NCI-H69 (cell line): ENCODE measurements at places on chromosomes 16 and 17.

GRCh38 chr16:17289674-17290635 is 180.8 kb downstream of the XYLT1 start:
- no peak for DNase-seq

- no peak for DNase-seq
These were observed 39.0 kb downstream of the CA4 start for GRCh38 chr17:60188759-60189158.

DNA sequence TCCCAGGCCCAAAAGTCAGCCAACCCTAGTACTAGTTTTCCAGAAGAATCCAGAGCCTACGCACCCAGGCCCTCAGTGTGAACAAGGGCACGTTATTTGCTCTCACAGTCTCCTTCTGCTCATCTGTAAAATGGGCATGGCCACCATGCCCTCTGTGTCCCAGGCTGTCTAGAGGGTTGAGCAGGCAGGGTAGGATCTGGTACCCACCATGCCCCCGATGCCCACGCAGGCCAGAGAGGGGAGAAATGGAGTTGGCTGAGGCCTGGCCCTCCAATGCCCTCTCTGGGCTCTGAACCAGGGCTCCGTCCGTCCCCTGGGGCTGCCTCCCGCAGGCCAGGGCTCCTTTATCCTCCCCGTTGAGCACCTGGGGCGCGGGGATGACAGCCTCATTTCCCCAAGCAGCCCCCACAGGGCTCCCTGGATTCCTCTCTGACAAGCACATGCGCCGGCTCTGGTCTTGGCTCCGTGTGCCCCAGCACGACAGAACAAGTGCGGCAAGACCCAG is 9.1 kb upstream of the BAHCC1 start:
- DNase-seq, result no peak

DNA sequence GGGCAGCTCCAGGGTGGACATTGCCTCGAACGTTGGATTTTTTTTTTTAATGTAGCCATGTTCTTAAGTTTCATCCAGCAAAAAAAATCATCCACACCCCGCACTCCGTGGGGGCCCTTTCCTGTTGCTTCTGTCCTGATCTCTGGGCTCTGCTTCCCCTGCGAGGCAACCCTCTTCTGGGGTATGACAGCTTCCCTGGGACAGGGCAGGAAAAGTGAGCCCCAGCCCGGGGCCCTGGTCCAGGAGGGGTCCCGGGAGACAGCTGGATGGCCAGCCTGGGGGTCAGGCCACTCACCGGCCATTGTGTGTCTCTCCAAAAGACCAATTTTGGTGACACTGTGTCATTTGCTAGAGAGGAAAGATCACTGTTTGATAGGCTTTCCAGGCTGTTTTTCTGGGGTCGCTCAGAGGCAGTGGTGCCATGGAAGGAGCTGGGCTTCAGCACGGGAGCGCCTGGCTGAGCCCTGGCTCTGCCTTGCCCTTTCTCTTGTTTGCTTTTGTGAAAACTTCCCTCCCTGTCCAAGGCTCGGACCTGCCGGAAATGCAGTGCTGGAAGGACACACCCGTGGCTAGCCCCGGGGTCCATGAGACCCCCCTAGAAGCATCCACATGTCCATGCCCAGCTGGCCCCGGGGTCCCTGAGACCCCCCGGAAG is 41.0 kb upstream of the CHMP6 start:
- no peak for DNase-seq

- DNase-seq, result no peak
These were observed 10.0 kb upstream of the ZNF689 start for GRCh38 chr16:30620169-30620568.

- peak; percentile 65 for DNase-seq
These were observed 141.2 kb downstream of the AATF start for GRCh38 chr17:37089956-37090355.

- DNase-seq, result no peak
These were observed 20.7 kb downstream of the TPSD1 start for GRCh38 chr16:1276580-1276878.

DNA sequence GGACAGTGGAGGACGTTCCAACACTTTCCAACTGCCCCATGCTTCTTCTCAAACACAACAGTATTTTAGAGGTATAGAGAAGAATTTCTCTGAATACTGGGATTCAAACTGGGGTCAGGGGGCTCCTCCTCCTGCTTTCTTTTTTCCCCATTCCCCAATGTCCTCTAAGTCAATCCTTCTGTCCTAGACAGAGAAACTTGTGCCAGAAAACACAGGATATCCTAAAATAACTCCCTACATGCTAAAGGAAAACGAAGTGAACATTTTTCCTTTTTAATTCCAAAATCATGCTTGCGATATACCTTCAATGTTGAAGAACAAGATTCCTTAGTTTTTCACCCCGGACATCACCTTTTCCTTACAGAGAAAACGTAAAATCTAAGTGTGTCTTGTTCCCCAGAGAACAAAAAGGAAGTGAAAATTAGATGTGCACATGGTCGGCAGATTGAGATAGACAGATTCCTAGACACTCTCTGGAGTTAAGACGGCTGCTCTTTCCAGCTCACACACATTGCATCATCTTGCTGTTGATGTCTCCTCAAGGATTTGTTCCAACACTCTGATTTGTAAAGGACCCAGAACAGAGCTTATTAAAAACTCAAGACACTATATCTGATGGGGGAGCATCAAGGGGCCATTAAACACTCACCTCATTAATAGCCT is 228.2 kb downstream of the GRIN2A start:
- no peak for DNase-seq

DNA sequence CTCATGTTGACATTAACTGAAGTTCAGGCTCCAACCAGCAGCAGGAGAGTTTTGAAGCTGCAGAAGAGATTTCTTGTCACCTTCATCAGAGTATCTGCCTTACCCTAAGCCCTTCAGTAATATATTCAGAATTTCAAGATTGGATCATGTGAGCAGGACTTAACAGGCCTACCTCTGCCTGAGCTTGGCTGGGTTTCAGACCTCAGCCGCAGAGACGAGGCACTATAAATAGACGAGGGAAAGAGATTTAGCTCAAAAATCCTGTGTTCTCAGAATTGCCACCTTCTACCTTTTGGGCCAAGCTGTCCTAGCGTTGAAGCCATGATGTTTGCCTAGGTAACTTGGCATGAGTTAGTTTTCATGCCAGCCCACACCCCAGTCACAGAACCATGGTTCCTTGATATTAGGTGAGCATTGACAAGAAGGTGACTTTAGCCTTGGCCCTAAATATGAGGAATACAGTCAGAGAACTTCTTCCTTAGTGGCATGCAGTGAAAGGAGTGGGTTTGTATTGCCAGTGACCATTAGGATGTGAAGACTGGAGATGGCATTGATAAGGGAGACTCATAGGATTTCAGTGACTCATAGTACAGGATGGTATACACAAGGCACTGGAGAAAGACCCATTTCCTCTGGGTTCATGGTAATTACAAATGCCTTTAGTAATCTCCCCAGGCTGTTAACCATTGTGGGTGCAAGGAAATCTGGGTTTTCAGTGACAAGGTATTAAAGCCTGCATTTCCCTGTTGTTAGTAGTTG is 224.3 kb downstream of the MSI2 start:
- DNase-seq, result no peak

GRCh38 chr16:11405331-11406176 is 60.3 kb downstream of the RMI2 start:
- DNase-seq, result peak; percentile 64

DNA sequence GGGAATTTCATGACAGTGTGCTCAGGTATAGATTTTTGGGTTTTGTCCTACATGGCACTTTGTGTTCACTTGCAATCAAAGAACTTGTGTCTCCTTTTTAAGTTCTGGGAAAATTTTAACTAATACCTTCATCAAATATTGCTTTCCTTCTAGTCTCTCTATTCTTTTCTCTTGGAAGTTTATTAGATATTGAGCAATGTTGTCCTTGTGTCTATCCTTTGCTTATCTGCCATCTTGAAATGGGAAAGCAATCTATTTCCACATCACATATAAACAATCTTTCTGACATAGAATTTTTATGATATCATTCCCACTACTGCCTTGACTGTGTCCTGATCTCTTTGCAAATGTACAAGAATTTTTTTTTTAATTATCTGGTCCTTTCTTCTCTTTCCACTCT is 4.4 kb upstream of the ABCA9 start:
- DNase-seq, result no peak

- no peak for DNase-seq
These were observed 470 bp downstream of the TRPV3 start for GRCh38 chr17:3556916-3557767.

GRCh38 chr17:64297467-64298088 is 34.5 kb upstream of the TEX2 start:
- no peak for DNase-seq

- peak; percentile 38 for DNase-seq
These were observed 40.8 kb downstream of the MRC2 start for GRCh38 chr17:62668091-62668804.

DNA sequence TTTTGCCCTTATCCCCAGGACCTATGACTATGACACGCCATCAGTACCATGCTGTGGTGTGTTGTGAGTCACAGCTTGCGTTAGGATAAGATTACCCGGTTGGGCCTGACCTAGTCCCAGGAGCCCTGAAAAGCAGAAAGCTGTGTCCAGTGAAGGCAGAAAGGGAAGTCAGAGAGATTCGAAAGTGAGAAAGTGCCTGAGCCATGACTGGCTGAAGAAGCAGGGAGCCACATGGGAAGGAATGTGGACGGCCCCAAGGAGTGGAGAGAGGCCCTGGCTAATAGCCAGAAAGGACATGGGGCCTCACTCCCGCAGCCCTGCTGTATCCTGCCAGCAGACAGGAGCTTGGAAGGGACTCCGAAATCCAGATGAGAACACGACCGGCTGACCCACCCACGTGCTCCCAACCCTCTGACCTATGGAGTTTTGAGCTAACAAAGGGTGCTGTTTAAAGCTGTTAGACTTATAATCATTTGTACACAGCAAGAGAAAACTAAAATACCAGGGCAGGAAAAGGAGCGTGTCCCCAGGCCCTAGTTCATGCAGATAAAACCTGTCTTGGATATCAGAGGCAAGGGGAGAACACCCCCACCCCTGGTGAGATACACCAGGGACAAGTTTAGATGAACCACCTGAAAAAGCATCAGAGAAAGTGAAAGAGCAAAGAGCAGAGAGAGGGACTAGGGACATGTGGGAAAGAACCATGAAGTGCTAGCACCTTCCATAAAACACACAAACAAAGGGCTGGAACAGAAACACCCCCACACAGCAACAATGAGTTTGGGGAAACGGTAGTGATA is 115.3 kb downstream of the SLC39A11 start:
- DNase-seq, result peak; percentile 63

- peak; percentile 22 for DNase-seq
These were observed 20.7 kb upstream of the TVP23A start for GRCh38 chr16:10839279-10839666.

- DNase-seq, result no peak
These were observed 3.9 kb downstream of the DPEP2 start for GRCh38 chr16:67995423-67995822.

DNA sequence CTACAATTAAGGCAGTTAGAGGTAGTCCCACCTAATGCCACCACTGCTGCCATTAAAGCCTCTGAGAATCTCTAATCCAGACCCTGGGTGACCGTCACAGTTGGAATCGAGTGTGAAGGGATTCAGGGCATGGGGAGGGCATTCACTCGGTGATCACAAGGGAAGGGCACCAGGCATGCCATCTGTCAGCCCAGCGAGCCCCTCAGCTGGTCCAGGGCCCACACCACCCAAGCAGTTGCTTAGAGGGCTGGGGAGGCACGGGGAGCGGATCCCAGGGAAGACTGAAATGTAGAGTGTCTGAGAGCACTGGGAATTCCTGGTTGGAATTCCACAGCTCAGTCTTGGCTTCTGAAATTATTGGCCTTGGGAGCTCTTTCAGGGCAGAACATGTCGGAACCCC is 294.6 kb downstream of the CPPED1 start:
- no peak for DNase-seq

DNA sequence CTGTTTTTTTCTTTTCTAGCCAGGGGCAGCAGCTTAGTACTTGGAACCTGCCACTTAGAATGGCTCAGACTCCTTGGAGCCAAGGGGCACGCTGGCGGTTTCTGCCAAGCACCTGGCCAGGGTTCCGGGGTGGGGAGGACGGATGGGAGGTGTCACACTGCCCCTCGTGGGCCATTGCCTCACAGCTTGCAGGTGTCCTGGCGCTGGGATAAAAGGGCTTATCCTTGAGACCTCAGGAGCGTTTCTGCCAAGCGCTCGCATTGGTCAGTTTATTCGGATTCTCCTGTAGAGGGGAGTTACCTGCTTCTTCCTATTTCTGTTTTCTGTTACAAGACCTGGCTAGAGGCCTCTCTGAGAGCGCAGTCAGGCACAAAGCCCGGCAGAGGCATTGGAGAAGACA is 234.6 kb downstream of the MSI2 start:
- no peak for DNase-seq

DNA sequence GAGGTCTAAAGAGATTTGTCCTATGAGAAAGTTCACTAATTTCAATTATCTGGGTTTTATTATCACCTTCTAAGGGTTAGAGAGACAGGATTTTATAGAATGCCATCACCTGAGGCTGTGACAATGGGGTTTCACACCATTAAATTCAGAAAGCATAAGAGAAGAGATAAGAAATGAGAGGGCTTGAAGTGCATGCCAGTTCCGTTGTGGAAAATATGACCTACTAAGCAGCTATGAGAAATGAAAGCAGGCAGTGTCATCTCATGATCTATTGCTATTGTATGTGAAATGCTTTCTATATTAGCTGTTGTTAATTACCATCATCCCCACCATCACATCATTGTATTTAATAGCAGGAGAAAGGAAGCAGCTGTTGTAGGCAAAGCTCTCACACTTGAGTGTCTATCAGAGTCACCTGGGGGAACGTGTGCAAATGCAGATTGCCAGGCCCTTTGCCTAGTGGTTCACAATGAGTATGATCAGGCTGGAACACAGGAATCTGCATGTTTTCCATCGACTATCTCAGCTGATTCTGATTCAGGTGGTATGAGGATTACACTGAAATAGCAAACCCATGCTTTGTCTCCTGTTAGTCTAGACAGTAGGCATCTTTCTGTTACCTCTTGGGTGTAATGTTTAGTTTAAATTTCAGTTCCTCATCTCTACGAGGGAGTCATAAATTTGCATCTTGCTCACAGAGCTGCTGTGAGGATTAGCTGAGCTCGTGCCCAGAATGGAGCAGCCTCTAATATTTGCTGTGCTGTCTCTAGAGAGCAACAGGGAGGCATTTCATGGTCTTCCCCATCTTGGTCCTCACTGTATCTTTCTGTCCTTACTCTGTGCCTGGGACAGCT is 256.4 kb downstream of the CDH13 start:
- DNase-seq, result peak; percentile 47

DNA sequence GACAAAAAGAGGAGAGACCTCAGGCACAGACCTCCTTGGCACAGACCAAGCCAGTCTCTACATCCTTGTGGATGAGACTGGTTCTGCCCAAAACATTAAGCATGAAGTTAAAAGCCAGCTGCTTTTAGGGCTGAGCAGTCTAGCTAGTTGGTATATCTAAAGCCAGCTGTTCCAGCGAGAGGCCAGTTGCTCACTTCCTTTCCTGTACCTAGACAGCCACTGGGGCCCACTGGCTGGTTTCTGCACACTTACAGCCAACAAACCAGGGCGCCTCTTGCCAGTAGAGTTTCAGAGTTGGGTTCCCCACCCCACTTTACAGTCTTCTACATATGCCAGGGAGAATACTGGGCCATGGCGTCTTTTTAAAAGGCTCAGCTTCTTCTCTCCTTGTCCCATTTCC is 242.4 kb downstream of the ZFHX3 start:
- DNase-seq, result no peak

- DNase-seq, result no peak
These were observed 4.2 kb downstream of the IFI35 start for GRCh38 chr17:43010667-43011308.
